ENCODE measurements at places on chromosomes 7 and 10.

DNA sequence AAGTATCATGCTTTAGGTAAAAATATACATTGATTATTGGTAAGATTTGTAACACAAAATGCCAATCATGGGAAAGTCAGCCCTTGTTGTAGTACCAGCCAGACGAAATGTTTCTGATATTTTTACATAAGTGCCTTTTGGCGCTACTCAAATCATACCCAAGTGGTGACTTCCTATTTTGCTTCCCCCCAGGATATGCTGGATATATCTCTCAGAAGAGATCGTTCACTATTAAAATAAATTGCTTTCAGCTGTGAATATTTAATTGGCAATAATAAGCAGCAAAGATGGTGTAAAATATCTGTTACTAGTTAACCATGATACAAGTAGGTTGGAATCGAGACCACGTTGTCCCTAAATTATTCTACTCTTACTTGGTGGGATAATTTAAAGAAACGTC, 909.2 kb upstream of the LRRN3 start:
- DNase-seq: no peak

GRCh38 chr7:150756858-150757257, 19.6 kb downstream of the GIMAP5 start:
- no peak for DNase-seq

- DNase-seq: no peak
Observed at GRCh38 chr10:27541796-27542729, 38.0 kb downstream of the RAB18 start.

GRCh38 chr7:22350466-22351328, 6.3 kb downstream of the RAPGEF5 start:
- no peak for DNase-seq

GRCh38 chr7:101104193-101104713, 19.0 kb downstream of the TRIM56 start:
- DNase-seq: no peak

- peak; percentile 41 for DNase-seq
Observed at GRCh38 chr7:143381427-143382125, 431 bp downstream of the ZYX start.

DNA sequence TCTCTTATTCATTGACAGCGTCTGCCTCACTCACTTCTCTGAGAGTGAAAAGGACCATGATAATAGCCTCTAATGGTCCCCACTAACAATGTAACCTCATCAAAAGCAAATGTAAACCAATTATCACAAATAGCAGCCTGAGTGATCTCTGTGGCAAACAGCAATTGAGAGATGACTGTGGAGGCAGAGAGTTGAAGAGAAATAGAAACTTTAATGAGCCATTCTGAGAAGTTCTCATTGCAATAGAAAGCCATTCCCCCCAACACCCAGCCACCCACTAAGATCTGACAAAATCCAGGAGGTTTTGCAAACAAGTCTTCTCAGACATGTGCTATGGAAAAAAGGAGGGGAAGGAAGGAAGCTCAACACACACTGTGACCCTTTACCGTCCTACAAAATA, 44.2 kb upstream of the RNF148 start:
- DNase-seq: no peak

- DNase-seq: no peak
Observed at GRCh38 chr10:65312876-65313275, 1613.0 kb upstream of the LRRTM3 start.

GRCh38 chr7:80725181-80725611, 86.8 kb downstream of the CD36 start:
- no peak for DNase-seq

DNA sequence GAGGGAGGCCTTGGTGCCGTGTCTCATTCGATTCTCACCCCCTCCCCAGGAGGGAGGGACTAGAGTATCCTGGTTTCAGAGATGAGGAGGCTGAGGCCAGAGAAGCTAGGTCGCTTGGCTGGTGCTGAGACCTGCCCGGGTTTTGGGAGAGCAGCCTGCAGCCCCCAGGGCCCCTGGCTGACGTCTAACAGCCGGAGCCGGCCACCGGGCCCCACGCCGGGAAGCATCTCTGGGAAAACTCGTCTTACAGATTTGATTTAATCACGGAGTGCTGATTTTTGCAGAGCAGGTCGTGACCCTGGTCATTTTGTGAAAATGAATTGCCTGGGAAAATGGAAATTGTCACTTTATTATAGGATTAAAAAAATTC, 97.5 kb downstream of the MICALL2 start:
- DNase-seq: no peak

DNA sequence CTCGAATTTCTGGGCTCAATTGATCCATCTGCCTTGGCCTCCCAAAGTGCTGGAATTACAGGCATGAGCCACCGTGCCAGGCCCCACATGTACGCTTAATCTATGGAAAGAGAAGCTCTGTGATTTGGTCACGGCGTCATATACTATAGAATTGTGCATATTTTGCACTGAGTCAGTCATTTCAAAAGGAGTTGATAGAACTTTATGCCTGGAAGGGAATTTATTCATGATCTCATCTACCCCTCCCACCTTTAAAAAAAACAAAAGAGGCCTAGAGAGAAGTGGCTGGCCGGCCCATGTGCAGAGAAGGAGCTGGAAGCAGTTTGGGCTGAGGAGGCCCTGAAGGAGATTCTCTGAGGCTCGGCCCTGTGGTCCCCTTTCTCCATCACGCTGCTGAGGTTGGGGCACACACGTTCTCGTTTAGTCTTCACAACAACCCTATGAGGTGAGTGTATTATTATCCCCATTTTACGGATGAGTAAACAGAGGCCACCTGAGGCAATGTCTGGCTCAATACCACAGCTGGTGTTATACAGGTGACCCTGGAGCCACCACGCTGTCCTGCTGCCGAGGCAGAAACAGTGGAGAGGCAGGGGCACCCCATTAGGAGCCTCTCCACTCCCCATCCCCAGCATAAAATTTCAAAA, 47.2 kb upstream of the ZRANB1 start:
- no peak for DNase-seq

DNA sequence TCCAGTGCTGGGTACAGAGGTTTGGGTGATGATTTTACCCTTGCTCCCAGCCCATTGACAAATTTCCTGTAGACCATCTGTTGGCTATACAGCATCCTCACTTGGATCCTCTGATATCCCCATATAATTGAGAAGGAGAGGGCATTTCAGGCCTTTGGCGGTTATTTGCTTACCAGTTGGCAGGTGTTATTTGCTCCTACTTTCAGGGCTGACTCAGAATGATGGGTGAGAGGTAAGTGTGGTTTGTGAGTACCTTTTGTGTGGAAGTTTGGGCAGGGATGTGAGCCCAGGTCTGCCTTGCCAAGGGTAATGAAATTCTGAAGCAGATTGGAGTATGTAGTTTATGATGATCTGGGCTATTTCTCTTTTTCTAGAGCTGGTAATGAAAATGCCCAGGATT, 93.6 kb downstream of the LRMDA start:
- DNase-seq: no peak

DNA sequence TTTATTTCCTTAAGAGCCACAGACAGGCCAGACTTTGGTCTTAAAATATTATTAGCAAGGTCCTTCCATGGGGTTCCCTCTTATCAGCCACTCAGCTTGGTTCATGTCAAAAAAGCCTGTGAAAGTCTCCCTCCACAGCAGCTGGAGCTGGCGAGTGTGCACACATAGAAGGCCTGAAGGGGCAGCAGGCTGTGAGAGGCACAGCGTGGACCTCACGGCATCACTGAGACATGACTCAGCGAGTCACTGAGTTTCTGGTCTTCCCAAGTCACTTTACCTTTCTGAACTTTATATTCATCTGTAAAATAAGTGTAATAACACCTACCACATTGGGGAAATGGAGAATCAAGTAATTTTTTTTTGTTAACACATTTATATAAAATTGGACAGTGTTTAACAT, 8.7 kb downstream of the TAF3 start:
- DNase-seq: peak; percentile 19

DNA sequence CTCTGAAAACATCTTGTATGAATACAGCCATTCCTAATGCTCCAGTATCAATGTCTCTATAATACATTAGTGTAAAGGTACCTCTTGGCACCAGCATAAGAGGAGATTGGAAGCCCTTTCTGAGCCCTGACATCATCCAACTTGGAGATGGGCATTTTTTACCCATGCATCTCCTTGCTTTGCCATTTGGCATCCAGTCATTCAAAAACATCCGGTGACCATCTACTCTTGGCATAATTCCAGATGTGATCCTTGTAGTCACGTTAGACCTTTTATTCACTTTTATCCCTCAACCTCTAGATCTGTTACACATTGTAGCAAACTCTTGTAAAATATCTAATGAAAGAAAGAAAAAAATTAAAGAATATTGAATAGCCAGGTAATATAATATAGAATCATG, 17.9 kb upstream of the SGMS1 start:
- no peak for DNase-seq

GRCh38 chr7:84372712-84373111, 178.1 kb upstream of the SEMA3A start:
- no peak for DNase-seq

GRCh38 chr7:70867513-70867912, 264.4 kb upstream of the GALNT17 start:
- DNase-seq: no peak

- no peak for DNase-seq
Observed at GRCh38 chr10:57788117-57788516, 479.6 kb downstream of the IPMK start.

DNA sequence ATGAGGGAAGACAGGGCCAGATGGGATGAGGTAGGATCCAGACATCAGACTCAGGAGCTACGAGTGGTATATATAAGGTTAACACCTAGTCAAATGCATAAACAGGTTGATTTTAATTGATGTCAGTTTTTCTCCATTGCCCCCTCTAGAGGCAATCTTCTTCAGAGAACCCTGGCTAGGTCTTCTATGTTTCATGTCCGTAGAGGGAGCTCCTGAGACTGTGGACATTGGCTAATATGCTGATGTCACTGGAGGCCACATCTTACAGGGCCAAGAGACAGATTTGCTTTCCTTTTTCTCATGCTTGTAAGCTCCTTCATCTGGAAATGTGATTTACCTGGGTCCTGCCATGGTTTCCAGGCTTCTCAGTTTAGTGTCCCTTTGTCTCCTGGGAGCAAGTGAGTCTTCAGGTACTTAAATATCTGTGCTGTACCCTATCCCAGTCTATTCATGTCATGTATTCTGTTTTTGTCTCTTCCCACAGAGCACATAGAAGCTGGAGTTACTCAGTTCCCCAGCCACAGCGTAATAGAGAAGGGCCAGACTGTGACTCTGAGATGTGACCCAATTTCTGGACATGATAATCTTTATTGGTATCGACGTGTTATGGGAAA, 161.6 kb upstream of the PRSS1 start:
- DNase-seq: no peak

DNA sequence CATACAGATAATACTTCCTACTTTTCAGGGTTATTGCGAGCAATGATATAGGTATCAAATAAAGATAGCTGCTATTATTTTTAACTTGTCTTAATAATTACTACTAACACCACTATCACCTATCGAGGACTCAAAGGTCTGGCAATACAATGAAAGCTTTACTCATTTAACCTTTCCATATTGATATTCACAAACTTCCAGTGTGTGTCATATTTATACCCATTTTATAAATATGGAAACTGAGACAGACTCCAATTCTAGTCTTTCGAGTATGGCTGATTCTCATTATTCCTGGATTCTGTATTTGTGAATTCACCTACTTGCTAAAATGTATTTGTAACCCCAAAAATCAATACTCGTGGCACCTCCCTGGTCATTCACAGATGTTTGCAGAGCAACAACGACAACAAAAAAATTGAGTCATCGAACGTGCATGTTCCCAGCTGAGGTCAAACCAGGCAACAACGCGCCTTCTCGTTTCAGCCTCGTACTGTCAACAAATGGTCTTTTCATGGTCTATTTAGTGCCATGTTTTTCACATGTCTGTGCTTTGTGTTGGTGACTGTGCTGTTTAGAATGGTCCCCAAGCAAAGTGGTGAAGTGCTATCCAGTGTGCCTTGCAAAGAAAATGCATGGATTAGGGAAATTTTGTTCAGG, 51.7 kb downstream of the SMURF1 start:
- no peak for DNase-seq

DNA sequence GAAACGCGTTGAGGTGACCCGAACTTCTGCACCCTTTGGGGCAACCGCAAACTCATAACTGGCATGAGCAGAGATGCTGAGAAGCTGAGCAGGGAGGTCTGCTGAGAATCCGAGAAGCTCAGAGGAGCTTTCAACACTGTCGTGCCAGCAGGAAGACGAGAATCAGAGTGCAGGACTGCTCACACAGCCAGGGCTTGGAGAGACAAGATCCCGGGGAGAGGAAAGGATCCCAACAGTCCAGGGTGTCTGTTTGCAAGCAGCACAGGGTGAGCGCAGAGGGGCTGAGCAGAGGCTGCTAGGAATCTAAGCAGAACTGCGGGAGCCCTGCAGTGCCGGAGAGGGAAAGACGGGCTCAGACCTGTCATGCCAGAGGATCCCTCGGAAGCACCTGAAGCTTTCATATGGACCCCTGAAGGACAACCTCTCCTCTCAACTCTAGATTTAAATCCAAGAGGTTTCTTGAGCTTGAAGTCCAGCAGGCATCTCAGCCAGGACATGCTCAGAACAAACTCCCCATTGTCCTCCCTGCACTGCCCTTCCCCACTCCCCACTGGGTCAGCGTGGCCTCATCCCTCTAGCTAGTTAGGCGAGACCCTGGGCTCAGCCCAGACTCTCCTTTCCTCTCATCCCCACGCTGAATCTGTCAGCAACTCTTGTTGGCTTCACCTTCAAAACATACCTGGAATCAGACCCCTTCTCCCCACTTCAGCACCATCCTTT, 40.7 kb downstream of the FOXL3 start:
- DNase-seq: no peak

DNA sequence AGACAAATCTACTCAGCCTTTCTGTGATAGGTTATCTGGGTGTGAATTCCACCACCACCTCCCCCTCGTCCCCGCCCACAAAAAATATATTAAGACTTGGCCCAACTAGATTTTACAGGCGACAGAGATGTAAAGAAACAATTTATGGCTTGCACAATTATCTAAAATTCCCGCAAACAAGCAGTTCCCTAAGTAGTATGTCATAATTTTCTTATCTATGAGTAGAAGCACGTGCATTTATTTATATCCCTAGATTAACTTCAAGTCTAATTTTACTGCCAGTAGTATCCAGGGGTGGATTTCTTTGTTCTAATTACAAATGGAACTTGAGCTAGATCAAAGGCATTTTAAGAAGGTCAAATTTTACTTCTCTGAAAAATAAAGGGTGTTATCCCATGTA, 1.7 kb downstream of the TSPAN12 start:
- no peak for DNase-seq

DNA sequence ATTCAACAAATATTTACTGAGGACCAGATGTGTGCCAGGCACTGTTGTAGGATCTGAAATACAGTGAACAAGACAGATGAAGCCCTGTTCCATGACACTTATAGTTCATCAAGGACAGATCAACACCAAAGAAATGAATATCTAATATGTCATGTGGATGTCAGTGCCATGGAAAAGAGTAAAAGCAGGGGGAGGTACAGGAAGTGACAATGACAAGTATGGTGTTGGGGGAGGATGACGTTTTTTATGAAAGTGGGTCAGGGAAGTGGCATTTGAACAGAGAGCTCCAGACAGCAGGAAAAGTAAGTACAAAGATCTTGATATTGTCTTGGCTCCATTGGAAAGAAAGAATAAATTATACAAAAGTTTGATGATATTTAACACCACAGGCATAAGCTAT, 7.0 kb upstream of the SFMBT2 start:
- DNase-seq: no peak

GRCh38 chr7:150958597-150958996, 19.5 kb downstream of the KCNH2 start:
- DNase-seq: no peak

GRCh38 chr10:73917566-73918305, 6.8 kb downstream of the PLAU start:
- DNase-seq: no peak

GRCh38 chr10:1390200-1390599, 334.0 kb downstream of the WDR37 start:
- DNase-seq: no peak

- DNase-seq: no peak
Observed at GRCh38 chr10:102791754-102792395, 45.3 kb downstream of the CYP17A1 start.
